Stimulated activated CD8-positive, alpha-beta memory T cell treated with anti-CD3 and anti-CD28 coated beads, Interleukin-7, amount 100 ng/mL, for 1 hour (primary cell): ENCODE measurements at places on chromosomes 6 and 20.

- DNase-seq: no peak
Observed at GRCh38 chr20:36506253-36506652, 35.1 kb upstream of the MYL9 start.

DNA sequence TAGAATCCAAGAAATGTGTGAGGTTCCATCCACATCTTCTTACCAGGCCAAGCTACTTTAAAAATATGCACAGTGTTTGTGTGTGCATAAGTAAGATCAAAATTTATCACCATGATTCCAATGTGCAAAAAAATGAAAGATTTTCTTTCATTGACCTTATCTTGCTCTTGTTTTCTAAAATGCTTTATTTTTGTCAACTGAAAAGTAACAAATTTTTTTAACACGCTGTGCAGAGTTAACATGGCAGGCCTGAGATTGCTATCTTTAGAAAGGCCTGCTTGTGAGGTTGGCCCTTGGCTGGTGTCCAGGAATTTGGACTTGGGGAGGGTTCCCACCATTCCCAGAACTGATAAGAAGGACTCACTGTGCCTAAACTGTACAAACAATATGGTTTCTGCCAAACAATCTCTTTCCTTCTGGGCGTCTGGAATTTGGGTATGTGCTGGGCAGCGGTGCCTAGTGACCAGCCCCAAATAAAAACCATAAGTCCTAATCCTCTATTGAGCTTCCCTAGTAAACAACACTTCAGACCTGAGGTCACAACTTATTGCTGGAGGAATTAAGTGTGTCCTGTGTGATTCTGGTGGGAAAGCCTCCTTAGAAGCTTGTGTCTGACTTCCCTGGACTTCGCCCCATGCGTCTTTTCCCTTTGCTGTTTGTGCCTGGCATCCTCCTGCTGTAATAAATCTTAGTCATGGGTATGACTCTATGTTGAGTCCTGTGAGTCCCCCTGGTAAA lies 19.8 kb upstream of the MYLIP start:
- no peak for DNase-seq

GRCh38 chr6:87553159-87553765 lies 36.5 kb downstream of the RARS2 start:
- no peak for DNase-seq

GRCh38 chr20:60219231-60219630 lies 261.0 kb downstream of the CDH26 start:
- no peak for DNase-seq

DNA sequence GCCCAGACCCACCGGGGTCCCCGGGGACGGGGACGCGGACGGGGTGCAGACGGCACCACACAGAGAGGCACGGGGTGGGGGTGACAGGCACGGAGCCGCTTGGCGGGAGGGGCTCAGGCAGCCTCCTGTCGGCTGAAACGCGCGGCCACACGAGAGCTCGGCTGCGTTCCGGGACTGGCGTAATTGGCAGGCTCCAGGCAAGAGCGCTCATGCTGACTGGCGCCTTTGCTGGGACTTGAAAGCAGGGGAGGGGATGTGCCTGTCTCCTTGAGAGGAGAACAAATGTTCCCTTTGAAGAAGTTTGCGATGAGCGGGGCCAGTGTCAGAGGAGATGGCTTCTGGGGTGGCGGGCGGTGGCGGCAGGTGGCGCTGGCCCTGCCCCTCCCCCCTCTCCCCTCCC lies 25.8 kb downstream of the BHLHE23 start:
- DNase-seq: no peak

GRCh38 chr6:84774985-84775284 lies 10.5 kb upstream of the TBX18 start:
- no peak for DNase-seq

DNA sequence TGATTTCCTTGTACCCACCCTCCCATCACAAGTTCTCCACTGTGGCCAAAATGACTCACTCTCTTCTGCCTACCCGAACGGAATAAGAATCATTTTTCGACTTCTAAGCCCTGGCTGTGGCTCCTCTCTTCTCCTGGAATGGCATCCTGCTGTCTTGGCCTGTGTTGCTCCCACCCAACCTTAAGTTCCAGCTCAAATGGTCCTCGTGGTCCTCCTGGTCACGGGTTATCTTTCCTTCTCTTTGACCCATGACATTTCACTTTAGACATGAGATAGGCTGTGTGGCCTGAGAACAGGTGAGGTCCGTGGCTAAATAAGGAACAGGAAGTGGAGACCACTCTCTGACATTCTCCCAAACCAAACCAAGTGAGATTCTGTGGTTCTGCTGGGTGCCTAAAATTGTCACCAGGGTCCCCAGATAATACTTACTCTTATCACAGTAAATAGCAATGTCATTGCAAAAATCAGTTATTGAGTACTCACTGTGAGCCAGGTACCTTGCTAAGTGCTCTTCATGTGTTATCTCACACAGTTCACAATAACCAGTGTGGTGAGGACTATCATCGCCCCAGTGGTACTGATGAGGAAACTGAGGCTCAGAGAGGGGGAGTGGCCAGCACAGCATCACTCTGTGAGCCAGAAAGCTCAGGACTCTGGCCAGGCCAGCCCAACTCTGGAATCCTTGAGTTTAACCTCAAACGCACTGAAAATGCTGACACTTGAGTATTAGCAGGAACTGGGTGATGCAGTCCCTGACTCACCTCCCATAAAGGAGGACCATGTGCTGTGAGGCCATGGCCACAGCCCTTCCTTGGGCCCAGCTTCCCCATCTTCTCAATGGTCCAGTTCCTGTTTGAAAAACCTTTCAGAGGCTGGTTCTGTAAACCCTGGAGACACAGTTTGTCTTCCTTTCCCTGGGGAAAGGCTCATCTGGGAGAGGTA lies 74.8 kb upstream of the SIRPA start:
- no peak for DNase-seq

- no peak for DNase-seq
Observed at GRCh38 chr6:16633961-16634360, 127.3 kb downstream of the ATXN1 start.

DNA sequence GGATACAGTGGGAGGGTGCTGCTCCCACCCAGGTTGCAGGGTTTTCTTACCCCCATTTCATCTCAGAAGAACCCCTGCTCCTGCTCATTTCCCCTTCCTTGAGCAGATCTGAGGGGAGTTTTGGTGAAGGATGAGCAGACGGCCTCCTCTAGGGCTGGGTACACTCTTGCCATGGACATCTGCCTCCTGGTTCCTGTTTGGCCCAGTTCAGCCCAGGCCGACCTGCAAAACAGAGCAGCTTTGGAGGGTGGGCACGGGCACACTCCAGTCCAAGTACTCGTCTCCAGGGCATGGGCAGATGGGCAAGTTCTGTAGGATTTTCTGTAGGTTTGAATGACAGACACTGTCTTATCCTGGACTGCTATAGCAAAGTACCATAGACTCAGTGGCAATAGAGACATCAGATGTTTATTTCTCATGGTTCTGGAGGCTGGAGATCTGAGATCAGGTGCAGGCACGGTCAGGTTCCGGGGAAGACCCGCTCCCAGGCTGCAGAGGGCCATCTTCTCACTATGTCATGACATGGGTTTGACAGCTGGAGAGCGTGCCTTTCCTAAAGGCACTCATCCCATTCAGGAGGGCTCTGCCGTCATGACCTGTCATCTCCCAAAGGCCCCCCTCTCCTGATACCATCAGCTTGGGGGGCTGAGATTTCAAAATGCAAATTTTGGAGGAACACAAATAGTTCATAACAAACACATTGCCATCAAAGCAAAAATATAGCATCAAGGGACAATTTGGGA lies 6.2 kb downstream of the NPBWR2 start:
- DNase-seq: no peak

- no peak for DNase-seq
Observed at GRCh38 chr20:31699801-31700728, 22.6 kb downstream of the BCL2L1 start.

- DNase-seq: no peak
Observed at GRCh38 chr6:14074476-14075094, 43.0 kb upstream of the CD83 start.

DNA sequence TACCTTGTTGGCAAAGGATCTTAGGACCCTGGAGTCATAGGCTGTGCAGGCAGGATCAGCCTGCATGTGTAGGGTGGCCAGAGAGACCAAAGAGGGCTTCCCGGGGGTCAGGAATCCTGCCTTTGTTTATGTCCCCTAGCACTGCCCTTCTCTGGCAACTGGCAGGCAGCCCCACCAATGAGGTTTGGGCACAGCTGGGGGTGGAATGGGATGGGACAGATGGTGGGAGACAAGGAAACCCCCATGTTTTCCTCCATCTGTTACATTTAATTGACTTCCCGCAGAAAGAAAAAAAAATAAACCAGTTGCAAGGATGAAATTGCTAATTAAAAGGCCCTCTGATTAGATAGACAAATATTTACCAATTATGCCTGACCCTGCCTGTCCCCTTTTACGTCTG lies 27.6 kb downstream of the CD40 start:
- no peak for DNase-seq

- DNase-seq: no peak
Observed at GRCh38 chr20:16296931-16297330, 276.3 kb downstream of the KIF16B start.

DNA sequence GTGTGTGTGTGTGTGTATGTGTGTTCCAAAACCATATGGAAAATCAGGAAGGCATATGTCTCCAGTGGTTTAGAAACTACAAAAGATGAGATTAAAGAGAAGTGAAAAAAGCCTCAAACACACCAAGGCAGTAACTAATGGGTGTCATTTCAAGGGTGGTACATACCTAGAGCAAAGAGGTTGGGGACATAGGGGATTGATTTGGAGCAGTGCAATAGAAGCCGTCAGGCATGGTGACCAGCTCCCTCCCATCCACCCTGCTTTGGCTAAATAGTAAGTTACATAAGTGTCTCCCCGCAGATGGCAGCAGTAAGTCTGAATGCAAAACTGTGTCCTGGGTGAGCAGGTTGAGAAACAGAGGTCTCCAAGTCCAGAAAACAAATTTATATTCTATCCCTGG lies 10.4 kb upstream of the ELMO2 start:
- no peak for DNase-seq

DNA sequence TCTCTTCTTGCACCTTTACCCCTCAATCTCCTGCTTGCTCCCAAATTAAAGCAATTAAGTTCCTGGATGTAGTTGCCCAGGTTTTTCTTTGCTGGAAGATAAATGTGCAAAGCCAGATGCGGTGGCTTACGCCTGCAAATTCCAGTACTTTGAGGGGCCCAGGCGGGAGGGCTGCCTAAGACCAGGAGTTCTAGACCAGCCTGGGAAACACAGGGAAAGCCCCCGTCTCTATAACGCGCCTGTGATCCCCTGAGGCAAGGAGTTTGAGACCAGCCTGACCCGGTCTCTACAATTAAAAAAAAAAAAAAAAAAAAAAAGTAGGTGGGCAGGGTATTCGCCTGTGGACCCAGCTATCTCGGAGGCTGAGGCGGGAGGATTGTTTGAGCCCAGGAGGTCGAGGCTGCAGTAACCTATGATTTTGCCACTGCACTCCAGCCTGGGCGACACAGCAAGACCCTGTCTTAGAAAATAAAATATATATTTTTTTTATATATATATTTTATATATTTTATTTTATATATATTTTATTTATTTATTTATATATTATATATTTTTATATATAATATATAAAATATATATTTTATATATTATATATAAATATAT lies 461 bp upstream of the DCDC2 start:
- no peak for DNase-seq

- DNase-seq: no peak
Observed at GRCh38 chr6:139914910-139915309, 540.5 kb upstream of the CITED2 start.

DNA sequence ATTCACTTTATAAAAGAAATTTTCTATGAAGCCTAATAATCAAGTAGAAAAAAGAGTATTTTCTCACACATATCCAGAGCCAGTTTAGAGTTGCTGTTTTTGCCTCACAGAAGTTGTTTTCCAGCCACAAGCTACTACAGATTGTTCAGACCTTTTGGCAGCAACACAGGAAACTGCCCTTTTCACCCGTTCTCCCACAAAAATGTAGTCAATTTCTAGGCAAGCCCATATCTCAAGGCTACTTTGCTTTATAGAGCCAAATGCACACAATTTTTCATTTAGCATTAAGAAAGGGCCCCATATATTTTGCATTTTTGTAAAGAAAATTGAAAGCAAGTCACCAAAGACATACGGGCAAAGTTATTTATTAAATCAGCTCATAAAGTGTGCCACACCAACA lies 49.5 kb downstream of the EPB41L2 start:
- DNase-seq: no peak

DNA sequence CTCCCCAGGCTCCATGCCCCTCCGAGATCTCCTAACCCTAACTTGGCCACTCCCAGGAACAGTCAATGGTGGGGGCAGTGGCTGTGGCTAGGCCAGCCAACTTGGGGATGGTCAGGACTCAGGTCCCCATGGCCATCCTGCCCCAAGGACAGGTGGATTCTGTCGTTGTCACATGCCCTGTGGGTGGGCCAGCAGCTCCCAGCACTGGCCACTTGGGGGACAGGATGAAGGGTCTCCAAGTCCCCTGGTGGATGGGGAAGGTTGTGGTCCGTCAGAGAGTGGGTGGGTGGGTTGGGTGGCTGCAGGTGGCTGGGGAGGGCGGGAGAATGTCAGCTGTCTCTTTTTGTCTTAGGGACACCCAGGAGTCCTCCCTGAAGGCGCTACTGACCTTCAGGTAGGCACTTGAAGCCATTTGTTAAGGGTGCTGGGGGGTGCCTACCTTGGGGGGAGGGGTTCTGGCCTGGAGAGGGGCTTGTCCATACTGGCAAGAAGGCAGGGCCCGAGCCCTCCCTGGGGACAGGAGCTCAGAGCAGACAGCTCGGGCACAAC lies 5.5 kb downstream of the COL9A3 start:
- DNase-seq: no peak

GRCh38 chr6:157398151-157398550 lies 17.2 kb downstream of the ZDHHC14 start:
- no peak for DNase-seq

DNA sequence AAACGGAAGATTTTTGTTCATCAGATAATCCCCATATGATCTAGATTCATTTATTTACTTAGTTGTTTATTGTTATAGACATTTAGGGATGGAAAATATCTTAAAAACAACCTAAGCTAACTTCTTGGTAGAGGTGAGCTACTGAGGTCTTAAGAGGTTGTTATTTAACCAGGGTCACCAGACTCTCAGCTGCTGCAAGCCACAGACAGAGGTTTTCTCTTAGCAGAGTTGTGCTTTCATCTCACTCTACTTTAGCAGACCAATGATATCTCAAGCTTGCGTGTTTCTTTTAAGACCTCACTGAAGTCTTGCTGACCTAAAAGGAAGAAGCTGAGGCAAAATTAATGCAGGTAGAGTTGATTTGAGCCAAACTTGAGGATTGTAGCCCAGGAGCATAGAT lies 43.6 kb downstream of the NCOA7 start:
- DNase-seq: no peak

- no peak for DNase-seq
Observed at GRCh38 chr20:52847029-52847660, 125.0 kb upstream of the TSHZ2 start.
